ENCODE measurements at places on chromosomes 3 and 15. TPM values are rescaled to one million over a fixed set of nuclear protein-coding genes. Genes with fewer than 3 reads are reported as not detected.

The ISL2 gene
- total RNA-seq, result not detected

The FSTL1 gene
- total RNA-seq, result 186 TPM

The FBXO40 gene
- 228 TPM for total RNA-seq

The POPDC2 gene
- 586 TPM for total RNA-seq

The IL5RA gene
- 0.17 TPM for total RNA-seq

DNA sequence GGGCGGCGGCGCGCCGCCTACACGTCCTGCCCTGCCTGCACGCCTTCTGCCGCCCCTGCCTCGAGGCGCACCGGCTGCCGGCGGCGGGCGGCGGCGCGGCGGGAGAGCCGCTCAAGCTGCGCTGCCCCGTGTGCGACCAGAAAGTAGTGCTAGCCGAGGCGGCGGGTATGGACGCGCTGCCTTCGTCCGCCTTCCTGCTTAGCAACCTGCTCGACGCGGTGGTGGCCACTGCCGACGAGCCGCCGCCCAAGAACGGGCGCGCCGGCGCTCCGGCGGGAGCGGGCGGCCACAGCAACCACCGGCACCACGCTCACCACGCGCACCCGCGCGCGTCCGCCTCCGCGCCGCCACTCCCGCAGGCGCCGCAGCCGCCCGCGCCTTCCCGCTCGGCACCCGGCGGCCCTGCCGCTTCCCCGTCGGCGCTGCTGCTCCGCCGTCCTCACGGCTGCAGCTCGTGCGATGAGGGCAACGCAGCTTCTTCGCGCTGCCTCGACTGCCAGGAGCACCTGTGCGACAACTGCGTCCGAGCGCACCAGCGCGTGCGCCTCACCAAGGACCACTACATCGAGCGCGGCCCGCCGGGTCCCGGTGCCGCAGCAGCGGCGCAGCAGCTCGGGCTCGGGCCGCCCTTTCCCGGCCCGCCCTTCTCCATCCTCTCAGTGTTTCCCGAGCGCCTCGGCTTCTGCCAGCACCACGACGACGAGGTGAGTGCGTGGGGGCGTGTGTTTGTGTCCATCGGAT lies 602 bp downstream of the TRIM71 start:
- DNase-seq, result no peak

DNA sequence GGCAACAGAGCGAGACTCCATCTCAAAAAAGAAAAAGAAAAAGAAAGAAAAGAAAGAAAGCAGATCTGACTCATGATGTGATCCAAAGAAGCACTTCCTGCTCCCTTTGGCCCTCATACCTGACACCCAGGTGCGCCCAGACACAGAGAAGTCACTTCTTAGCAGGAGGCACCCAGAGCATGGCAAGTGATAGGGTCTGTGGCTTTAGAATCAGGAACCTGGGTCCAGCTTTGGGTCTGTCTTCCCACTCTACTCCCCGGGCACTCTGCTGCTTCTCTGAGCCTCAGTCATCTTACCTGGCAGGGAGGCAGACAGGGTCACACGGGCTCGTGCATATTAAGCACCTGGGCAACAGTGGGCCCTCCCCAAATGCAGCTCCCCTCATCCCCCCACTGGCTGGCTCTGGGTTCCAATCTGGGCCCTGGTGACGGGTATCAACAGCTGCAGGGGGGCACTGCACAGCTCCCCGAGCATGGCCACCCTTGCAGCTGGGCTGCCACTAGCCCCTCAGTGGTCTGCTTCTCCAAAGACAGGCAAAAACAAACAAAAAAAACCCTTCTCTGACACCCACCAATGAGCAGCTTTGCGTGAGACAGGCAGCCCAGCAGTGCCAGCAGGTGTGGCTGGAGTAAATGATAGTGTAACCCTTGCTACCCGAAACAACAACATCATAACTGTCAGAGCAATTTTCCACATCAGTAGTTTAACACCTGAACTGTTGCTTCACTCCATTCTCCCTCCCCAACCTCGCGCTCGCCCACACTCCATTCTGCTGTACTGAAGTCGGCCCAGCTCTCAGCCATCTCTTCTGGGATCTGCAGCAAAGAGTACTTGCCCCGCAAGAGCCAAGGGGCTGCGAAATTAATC lies 99.8 kb downstream of the MEGF11 start:
- DNase-seq, result no peak

- DNase-seq, result no peak
These were observed 31.8 kb downstream of the LPP start for GRCh38 chr3:188185717-188186251.

DNA sequence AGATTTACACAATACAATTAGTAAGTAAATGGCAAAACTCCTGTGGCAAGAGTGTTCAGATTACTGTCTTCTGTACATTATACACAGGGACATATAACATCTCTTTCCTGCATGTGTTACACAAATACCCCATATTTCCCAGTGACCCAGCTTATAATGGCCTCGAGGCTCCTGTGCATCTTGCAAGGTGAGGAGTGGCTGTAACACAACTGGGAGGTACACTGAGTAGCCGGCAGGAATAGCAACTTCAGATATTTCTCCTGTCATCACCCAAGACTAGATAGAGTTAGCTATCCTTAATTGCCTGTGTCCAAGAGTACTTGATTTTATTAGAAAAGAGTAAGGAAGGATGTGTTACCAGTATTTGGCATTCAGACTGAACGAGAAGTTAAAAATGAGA lies 5.6 kb downstream of the GMPS start:
- no peak for DNase-seq

DNA sequence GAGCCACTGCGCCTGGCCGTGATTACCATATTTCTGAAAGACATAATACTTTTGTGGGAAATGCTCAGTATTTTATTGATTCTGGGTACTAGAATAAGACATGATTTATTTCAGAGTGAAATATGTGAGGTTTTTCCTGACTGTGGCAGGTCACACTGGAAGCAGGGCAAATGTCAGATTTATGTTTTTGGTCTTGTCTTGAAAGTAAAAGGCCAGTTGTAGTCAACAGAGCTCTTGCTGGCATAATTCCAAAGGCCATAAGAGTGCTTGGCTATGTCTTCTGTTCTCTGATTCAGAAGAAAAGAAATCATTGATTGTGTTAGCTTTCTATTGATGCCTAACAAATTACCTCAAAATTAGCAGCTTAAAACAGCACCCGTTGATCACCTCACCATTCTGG lies 176.4 kb downstream of the TJP1 start:
- DNase-seq, result no peak

GRCh38 chr3:173933113-173933512 lies 535.6 kb downstream of the NLGN1 start:
- DNase-seq, result no peak

DNA sequence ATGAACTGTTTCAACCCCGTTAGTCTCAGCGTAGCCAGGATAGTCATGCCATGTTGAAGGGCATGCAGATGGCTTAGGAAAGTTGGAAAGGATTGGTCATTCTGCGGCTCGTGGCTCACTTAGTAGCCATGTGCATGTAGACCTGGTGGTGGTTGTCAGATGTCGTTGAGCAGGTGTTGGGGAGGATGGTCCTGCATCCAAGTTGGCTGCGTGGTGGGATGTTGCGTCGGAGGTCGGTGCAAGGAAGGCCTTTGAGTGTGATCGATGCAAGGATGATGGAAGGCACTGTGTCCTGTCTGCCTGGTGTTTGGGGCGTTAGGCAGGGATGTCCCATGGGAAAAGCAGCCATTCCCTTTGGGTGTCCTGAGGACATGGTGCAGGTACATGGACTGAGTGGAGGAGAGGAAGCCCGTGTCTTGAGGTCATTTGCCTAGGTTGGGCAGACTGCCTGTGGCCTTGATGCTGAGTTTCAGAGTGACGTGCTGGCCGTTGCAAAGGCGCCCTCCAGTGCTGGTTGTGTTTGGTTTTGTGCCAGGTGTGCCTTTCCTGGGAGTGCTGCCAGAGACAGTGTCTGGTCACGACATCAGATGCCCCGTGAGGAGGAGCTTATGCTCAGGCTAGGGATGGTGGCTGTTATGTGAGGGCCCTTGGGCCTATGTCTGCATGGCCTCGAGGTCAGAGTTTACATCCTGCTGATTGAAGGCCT lies 103.4 kb downstream of the SNRPN start:
- DNase-seq, result no peak

DNA sequence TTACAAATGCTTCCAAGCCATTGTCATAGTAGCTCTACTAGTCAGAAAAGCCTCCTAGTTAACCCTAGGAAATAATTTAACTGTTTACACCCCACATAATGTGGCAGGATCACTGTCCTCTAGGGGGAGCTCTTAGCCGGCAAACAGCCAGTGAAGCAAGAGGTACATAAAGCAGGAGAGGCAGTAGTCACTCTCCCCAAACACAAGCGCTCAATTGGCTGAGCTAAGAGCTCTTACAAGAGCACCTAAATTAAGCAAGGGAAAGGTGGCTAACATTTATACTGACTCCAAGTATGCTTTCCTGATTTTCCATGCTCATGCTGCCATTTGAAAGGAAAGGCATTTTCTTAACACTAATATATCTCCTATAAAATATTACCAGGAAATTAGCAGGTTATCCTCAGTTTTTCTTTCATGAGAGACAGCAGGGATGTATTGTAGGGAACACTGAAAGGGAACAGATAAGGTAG lies 37.6 kb downstream of the NCEH1 start:
- DNase-seq, result peak; percentile 64

- no peak for DNase-seq
These were observed 270.2 kb downstream of the PLCL2 start for GRCh38 chr3:17154941-17155340.

DNA sequence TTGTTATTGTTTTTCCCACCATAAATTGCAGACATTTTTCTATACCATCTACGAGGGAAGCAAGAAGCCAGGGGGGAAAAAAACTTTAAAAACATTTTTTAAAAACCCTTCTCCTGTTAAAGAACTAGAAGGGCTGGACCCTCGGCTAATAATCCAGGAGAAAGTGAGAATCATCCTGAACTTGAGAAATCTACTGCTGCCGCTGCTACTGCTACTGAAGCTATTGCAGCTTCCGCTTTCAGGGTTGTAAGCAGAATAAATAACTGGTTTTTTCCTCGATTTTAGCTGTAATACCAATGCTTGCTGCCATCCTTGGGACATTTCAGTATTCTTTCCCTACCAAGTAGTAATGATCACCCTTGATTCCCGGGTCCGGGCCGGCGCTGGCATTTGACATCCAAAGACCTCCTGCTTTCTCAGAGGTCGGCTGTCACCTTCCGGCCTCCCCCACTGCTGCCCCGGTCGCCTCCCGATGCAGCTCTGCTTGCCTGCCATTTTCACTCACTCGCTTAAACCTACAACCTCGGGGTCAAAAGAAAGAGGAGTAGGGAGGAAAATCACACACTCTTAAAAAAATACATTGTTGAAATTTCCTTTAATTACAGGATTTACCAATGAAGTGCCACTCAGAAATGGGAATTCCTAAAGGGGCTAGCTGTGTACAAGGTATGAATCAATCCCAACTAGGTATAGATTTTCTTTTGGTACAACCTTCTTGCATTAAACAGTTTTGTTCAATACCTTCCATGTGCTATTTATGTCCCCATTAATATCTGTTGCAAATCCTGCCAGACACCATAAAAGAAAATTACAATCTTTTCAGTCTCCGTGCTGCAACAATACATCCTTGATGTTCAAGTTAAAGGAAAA lies 674 bp upstream of the MECOM start:
- DNase-seq, result no peak

DNA sequence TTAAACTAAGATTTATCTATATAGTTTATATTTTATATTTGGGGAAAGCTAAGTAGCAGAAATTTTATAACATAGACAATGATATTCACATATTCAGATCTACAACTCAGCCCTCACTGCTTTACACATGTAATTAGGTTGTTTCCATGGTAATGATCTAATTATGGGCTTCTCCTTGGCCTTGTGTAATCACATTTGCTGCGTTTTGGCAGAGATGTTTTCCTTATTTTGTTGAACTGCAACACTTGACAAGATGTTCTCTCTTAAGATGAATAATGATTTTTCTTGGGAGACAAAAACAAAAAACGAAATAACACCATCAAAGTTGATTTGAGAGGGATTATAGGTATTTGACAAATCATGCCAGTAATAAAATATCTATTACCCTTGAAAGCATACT lies 635.6 kb upstream of the TBL1XR1 start:
- DNase-seq, result no peak

DNA sequence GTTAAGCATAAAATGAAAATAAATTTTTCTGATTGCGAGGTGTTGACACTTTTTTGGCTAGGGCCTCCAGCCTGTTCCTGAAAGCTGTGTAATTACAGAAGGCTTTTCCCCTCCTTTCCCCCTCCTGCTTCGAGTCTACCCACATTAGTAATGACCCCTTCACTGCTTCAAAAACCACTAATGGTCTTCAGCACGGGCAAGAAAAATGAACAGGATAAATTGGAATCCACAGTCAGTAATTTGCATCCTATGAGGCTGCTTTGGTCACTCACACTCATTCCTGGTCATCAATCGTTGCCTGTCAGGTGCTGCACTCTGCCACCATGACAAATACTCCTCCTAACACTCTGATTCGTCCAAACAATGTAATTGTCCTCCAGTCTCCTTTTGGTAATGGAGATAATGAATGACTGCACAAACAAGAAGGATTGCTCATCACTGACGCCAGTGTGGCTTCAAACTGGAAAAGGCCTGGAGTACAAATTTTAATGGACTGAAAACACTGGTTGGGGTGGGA lies 148.6 kb downstream of the MEIS2 start:
- no peak for DNase-seq

DNA sequence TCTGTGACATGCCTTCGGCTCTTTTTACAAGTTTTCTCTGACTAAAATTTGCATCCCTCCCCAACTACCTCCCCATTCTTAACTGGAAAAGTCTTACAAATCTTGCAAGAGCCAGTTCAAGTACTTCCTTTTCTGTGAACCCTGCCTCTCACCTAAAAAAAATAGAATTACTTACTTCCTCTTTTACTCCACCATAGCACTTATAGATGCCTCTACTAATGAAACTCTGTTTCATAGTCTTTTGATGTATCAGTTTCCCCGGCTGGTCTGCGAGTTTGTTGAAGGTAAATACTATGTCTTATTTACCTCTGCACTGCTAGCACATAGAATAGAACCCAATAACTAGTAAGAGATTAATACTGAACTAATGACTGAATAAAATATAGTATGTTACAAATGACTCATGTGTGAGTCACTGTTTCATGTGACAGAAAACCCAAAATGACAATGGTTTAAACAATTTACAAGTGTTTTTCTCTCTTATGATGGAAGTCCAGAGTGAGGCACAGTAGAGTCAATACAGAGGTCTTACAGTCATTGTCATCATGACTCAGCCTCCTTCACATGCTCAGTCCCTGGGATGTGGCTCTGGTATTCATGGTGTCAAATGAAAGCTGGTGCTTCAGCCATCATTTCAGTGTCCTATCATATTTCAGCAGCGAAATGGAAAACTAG lies 393.5 kb downstream of the RSL24D1 start:
- DNase-seq, result no peak

DNA sequence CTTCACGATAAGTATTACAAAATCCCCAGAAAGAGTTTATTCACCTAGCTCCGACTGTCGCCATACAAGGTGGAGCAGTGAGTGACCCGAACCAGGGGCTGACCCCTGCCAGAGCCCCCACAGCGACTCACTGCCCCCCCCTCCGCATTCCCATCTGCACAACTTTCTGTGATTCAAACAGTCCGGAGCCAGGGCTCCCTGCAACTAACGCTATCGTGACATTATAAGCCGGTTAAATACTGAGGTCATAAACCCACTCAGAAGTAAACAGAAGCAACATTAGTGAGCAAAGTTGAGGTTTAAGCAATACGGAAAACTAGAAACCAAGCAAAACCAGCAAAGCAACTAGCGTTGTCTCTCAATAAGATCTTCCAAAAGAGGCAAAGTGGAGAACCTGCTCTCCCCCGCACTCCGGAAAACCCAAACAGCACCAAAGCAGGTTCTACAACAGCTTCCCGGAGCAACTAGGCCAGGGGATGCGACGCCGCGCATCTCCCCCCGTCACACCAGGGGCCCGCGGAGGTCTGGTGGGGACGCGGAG lies 642 bp downstream of the SCAP start:
- no peak for DNase-seq

GRCh38 chr3:49630784-49631183 lies 43.4 kb upstream of the APEH start:
- DNase-seq, result no peak
